Left ventricle myocardium superior (tissue), 1 donor: ENCODE measurements at places on chromosomes 12 and 14. TPM values are rescaled to one million over a fixed set of nuclear protein-coding genes. Genes with fewer than 3 reads are reported as not detected.

Gene RASSF9
- total RNA-seq = 6.1 TPM

DNA sequence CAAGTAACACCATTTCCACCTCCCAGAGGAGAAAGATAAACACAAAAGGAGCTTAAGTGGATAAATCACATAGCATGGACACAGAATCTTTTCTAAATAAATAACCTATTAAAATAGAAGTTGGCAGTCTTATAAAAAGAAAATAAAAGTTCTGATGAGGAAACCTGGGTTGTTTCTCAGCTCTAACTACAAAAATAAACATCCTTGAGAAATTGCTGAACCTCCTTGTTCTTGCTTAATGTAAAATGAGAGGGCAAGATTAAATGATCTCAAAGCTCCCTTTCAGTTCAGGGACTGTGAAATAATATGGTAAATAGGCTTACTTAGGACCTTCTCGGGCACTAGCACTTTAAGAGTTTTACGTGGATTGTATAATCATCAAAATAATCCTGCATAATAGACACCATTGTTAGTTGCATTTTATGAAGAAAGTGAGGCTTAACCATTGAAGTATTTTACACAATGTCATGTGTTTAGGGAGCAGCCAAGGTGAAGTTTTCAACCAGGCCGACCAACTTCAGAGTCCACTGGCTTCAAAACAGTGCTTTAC lies 214.0 kb upstream of the NOVA1 start:
- DNase-seq = no peak

Gene PRB3
- total RNA-seq = not detected

DNA sequence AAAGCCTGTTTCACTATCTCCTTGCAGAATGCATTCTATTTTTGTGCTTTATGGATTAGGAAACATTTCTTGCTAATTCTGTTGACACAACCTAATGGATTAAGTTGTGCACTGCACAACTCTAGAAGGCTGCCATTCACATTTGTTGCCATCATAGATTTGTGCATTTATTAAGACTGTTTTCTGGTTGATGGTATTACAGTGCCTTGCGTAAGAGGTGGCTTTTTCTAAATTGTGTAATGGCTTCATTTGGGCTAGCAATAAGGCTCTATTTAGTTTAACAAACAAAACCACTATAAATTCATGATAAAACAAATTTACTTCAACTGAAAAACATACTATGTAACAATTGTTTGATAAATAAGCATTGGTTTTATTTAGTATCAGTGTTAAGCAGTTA lies 175.9 kb downstream of the TRHDE start:
- no peak for DNase-seq

Gene CPM
- 6.6 TPM for total RNA-seq

DNA sequence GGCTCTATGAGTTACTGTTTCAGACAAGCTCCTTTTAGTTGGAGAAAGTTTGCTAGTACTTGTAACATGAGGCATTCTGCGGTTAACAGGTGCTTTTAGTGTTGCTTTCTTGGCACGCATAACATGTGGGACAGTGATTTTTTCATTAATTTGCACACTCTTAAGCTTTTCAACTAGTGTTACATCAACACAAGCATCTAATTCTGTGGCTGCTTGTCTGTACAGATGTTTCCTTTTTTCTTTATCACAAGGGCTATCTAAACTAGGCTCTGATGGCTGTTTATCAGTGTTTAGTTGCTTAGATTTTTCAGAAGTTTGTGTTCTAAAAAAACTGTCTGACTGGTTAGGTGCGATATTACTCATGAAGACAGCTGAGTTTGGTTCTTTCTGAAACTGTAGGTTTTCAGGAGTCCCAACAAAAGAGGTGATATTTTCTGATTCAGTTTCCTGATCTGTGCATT lies 120.1 kb downstream of the RALGAPA1 start:
- no peak for DNase-seq
